ENCODE measurements at places on chromosomes 12 and 14. TPM values are rescaled to one million over a fixed set of nuclear protein-coding genes. Genes with fewer than 3 reads are reported as not detected.

Gene ULK1
- total RNA-seq = 31.7 TPM

Gene CLEC4D
- not detected for total RNA-seq

Gene CCDC184
- total RNA-seq = 2.8 TPM

Gene CD163
- total RNA-seq = 0.06 TPM

Gene RTL1
- 0.26 TPM for total RNA-seq

Gene SYNE3
- total RNA-seq = 0.70 TPM

Gene TPH2
- total RNA-seq = not detected

Gene HSP90B1
- total RNA-seq = 499 TPM

Gene TIMM9
- 83.4 TPM for total RNA-seq

Gene SLCO1B1
- 0.28 TPM for total RNA-seq

Gene KRT73
- not detected for total RNA-seq

Gene ARG2
- total RNA-seq = 1.5 TPM

Gene MORN3
- total RNA-seq = 0.15 TPM

Gene NRXN3
- 0.52 TPM for total RNA-seq

Gene PCED1B
- 13.8 TPM for total RNA-seq

Gene SLC38A4
- 0.12 TPM for total RNA-seq

Gene KRT6C
- not detected for total RNA-seq

Gene FKBP4
- total RNA-seq = 94.7 TPM

Gene ITGA7
- 1.3 TPM for total RNA-seq

Gene KLRC2
- 1.3 TPM for total RNA-seq

Gene NPFF
- total RNA-seq = 0.19 TPM

Gene PLEKHD1
- total RNA-seq = 0.05 TPM

Gene SLC24A4
- 0.40 TPM for total RNA-seq

Gene MANSC4
- total RNA-seq = not detected

Gene GAS2L3
- 7.5 TPM for total RNA-seq

Gene PLBD1
- 4.6 TPM for total RNA-seq

Gene SDR9C7
- total RNA-seq = not detected

Gene PRB2
- not detected for total RNA-seq

Gene SERPINA10
- total RNA-seq = not detected

All from A549 treated with AZD2906 at 1 μM for 4 hours (cell line).